Renal cortical epithelial cell (primary cell): ENCODE measurements at places on chromosomes 5 and 9. TPM values are rescaled to one million over a fixed set of nuclear protein-coding genes. Genes with fewer than 3 reads are reported as not detected.

- peak; percentile 38 for DNase-seq
Measured at GRCh38 chr9:4666042-4666699, at the start of gene SPATA6L. TSS of gene SPATA6L (minus strand) at chr9:4666480. CDS start at chr9:4666250, 230 bp downstream.

DNA sequence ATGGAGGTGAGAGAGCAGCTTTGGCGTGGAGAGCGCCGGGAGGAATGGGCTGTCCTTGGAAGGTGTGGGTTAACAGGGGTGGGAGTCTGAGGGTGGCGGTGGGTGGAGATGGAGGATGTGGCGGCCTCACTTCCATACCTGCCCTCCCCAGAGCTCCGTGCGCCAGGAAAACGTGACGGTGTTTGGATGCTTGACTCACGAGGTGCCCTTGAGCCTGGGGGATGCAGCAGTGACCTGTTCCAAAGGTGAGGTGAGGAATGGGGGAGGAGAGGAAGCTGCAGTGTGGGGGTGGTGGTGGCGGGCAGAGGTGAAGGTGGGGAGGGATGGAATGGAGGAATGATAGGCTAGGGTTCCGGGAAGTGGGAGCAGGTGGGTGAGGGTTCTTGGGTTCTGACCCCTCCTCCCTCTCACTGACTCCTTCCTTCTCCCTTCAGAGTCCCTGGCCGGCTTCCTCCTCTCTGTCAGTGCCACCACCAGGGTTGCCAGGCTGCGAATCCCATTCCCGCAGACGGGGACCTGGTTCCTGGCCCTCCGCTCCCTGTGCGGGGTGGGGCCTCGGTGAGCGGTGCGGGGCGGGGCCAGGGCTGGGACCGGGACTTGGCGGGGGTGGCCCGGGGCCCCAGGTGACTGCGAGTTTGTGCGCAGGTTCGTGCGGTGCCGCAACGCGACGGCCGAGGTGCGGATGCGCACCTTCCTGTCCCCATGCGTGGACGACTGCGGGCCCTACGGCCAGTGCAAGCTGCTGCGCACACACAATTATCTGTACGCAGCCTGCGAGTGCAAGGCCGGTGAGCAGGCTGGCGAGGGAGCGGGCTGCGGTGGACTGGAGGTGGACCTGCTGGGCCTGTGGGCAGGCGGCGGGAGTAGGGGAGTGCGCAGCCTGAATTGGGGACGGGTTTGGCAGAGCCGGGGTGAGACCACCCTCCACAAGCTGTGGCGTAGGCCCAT, 17.1 kb downstream of the TMEM8B start:
- no peak for DNase-seq

DNA sequence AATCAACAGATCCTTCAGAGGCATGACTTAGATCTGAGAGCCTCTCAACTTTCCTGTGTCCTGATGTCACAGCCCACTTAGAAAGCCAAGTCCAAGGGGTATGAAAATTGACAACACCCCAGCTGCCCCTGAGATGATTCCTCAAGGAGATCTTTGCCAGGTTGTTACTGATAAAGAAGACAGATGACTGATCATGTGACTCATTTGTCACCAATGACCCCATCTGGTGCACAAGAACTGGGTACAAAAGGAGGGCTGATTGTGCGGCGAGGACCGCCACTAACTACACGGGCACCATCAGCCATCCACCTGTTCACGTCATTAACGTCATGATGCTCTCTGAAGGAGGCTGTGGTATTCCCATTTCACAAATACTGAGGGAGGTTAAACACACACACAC, 583.2 kb upstream of the KLF4 start:
- DNase-seq, result no peak

- DNase-seq, result no peak
Measured at GRCh38 chr5:53239301-53239990, 129.9 kb upstream of the MOCS2 start.

DNA sequence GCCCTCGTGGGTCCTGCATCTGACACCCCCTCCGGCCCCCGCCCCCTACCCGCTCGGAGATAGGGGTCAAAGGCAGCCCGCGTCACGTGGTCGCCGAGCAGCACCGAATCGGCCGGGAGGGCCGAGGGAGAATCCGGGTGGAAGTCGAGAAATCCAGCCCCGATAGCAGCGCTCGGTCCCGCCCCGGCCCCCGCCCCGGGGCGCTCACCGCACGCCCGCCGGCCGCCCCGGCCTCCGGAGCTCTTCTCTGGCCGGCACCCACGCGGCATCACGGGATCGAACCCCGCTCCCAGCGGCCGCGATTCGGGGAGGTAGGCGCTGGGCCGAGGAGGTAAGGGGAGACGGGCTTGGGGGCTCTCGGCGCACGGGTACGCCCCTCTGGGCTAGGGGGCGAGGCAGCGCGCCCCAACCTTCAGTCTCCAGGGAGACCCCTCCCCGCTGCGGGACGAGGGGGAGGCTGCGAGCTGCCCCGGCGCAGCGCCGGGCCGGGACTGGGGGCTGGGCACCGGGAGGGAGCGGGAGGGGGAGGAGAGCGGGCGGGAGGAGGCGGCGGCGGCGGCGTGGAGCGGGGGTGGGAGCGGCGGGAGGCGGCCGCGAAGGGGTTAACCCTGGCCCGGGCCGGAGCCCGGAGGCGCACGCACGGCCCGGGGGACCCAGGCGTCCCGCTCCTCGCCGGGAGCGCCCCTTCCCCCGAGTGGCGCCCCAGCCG, 22.1 kb upstream of the NDST1 start:
- no peak for DNase-seq

GRCh38 chr5:114387433-114387832, 25.6 kb downstream of the KCNN2 start:
- DNase-seq, result no peak

- DNase-seq, result peak; percentile 74
Measured at GRCh38 chr5:132556763-132557477, at the start of gene RAD50. TSS of gene RAD50 (plus strand) at chr5:132556977. CDS start at chr5:132557325, 348 bp downstream.

GRCh38 chr5:120405286-120405864, 58.7 kb upstream of the PRR16 start:
- peak; percentile 87 for DNase-seq

Gene PTGES
- 3.2 and 42.7 TPM in 2 replicates for total RNA-seq

Gene TRIM41
- total RNA-seq, result 12.8 and 13.7 TPM in 2 replicates

Gene FAM221B
- total RNA-seq, result not detected in 2 replicates

Gene BTNL9
- total RNA-seq, result not detected in 2 replicates
